RPMI7951 (cell line): ENCODE measurements at places on chromosomes 2 and 18. TPM values are rescaled to one million over a fixed set of nuclear protein-coding genes. Genes with fewer than 3 reads are reported as not detected.
A peak's percentile ranks its signal among the peaks of the same experiment; 100 is the strongest.

DNA sequence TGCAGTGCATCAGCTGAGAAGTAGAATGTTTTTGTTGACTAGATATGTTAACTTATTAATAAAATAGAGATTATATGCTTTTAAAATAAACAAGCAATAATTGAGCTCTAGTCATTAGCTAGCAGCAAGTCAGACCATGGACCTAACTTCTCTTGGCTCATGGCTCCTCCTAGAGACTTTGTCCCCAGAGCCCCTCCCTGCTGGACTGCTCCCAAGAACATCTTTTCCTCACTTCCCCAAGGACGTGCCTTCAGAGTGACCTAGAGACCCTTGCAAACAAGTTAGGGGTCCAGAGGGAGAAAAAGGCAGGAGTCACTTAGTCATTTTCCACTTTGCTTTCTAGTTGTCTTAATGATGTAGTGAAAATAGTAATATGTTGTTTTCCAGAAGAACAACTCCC, 312.5 kb upstream of the NRP2 start:
- no peak for DNase-seq

DNA sequence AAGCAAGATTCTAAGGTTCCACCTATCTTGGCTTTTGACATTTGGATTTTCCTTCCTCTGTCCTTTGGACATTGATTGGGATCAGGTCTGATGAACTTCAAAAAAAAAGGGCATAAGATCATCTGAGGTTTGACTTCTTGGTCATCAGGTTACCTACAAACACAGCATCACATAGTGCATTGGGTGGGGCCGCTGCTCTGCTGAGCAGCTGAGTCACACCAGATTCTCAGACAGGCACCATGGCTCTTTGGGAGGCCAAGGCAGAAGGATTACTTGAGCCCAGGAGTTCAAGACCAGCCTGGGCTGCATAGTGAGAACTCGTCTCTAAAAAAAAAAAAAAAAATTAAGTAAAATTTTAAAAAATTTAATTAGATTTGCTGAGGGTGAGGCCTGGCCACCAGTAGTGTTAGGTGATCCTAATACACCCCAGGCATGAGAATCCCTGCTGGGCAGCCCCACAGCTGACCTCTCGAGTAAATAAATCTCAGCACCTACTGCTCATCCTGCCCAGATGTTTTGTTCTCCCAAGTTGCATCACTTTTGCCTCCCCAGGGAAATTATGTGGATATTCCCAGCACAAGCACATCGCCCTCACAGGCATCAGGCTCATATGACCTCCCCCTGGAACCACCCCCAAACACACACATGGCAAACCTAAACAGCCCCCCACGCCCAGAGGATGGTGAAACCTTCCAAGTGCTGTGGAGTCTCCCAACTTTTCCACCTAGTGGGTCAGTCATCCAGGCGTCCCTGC, 5.3 kb downstream of the MLPH start:
- DNase-seq: peak; percentile 52

DNA sequence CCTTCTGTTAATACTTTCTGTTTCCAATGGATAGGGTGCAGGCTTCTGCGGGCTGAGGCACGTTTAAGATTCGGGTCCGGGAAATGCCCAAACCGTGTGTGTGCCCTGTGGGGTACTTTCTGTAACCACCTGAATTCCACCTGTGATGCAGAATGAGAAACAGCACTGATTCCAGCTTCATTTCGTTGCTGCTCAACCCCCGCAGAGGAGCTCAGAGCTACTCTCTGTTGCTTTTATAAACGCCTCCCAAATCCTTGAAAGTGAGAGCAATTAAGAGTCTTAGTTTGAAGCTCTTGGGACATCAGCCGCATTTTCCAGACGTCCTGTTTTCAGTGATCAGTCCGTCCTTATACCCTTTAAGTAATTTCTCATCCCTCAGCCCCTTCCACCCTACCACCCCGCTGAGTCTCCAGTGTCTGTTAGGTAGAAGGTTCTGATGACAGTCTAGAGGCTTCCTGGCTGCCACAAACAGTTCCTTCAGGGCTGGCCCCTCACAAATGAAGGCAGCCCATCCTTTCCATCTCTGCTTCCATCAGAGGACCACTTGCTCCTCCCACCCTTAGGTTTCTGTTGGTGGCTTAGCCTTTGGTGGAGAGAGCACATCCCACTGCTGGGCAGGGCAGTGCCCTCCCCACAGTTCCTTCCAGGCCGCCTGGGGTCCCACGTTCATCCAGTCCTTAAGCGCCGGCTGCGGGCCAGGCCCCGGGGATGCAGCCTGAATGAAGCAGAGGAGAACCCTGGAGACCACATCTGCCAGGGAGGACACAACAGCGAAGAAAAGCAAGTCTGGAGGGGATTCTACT, 230.1 kb downstream of the SEPTIN10 start:
- no peak for DNase-seq

- DNase-seq: peak; percentile 99
Observed at GRCh38 chr2:150487537-150488429, at the start of gene RND3. RND3 (minus strand) TSS chr2:150487667; CDS start chr2:150487417, 250 bp downstream.

GRCh38 chr2:156883804-156884203, 373.7 kb upstream of the GALNT5 start:
- DNase-seq: peak; percentile 60

Gene UGT1A9
- not detected in 2 replicates for total RNA-seq

DNA sequence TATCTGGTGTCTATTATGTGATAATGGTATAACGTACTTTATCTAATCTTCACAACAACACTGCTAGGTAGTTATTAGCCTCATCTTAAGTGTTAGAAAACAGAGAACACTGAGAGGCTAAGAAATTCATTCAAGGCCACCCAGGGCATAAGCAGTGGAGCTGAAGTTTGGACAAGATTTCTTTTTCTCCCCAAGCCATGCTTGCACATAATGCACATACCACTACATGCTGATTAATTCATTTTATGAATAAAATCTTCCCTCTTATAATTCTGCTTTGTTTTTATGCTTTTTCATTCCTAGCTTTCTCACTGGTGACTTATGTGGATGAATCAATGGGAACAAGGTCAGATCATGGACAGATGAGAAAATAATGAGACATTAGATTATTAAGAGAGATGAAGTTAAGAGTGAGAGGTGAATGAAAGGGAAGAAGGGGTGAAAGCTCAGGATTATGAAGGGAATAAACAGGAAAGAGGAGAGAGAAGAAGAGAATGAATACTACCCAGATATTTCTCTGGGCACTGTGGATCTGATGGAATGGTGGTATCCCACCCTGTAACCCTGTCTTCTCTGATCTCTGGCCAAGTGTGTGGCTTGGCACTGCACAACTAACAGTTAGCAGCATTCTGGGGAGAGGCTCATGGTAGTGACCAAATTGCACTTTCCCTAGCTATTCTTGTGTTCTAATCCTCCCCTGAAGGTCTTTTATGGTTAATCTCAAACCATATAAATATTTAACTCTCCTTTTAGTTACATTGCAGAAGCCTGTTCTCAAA, 17.7 kb upstream of the GALNT3 start:
- no peak for DNase-seq

GRCh38 chr2:101420623-101421022, 33.3 kb upstream of the CREG2 start:
- DNase-seq: no peak

DNA sequence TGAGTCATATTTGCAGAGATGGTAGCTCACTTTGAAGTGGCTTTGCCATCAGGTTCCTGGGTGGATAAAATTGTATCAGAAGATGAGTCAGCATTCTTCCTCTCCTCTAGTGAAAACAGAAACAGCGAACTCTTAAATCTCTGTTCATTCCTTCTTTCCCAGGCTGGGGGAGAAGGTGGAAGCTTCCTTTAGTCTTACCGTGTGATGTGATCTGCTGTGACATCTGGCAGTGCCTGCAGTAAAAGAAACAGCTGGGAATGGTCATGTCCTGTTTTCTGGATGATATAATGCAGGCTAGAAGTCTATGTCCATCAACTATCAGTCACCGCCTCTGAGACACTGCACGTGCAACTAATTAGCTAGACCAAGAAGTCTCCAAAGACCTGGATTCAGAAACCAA, 171.6 kb downstream of the VAPA start:
- peak; percentile 96 for DNase-seq

GRCh38 chr18:7772951-7773350, 205.8 kb downstream of the PTPRM start:
- no peak for DNase-seq

Gene SCN9A
- under 0.01 and 0.12 TPM in 2 replicates for total RNA-seq

GRCh38 chr18:46257366-46257765, 153.2 kb downstream of the HAUS1 start:
- no peak for DNase-seq

Gene SERPINB11
- not detected in 2 replicates for total RNA-seq

Gene SERPINB2
- 20.3 and 20.5 TPM in 2 replicates for total RNA-seq

DNA sequence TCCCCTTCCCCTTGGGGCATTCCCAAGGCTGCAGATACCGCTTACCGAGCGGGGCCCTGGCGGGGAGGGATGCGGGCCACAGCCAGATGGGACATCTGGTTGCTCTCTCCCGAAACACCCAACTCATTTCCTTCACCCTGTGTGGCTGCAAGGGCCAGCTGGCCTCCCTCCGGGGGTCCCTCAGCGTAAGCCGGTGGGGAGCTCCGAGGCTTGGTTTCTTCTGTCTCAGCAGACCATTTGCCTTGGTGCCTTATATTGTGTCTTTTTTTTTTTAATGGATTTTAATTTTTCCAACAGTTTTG, 107.6 kb upstream of the ODC1 start:
- DNase-seq: no peak

- no peak for DNase-seq
Observed at GRCh38 chr2:88450925-88451810, 1.3 kb downstream of the FOXI3 start.

Gene TNFRSF11A
- 0.10 and 0.36 TPM in 2 replicates for total RNA-seq

DNA sequence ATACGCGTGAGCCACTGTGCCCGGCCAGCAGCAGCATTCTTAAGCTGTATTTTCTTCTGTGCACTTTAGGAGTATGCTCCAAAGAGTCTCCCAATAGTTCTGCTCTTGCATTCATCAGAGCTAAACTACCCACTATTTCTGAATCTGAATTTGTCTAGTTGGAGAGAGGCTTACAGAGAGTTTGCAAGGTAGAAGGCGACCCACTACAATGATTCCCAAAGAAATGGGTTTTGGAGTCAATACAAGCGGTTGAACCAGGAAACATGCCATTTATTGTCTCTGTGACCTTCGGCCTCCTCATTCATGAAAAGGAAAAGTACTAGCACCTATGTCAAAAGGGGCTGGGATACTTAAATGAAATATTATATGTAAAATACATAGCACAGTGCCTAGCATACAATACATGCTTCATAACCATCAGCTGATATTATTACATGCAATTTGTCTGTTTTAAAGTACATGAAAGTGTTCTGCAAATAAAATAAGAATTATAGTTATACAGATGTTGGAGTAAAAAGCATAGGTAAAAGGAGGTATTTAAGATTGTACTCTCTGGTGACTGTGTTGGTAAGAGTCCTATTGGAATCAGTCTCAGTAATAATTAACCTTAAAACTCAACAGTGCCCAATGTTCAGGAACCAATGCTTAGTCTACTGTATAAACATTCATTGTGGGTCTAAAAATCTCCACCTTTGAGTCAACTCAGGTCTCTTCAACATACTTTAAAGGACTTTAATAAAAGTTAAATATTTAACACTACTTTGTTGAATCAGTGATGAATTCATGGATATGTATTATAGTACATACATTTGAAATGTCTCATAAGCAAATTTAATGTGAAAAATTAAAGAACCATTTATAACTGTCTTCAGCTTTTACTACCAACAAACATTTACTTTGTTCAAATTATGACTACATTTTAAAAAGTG, 89.8 kb upstream of the GRB14 start:
- no peak for DNase-seq

Gene MARS2
- 4.1 and 4.6 TPM in 2 replicates for total RNA-seq

Gene MDH1B
- 1.2 TPM in 2 replicates for total RNA-seq

- DNase-seq: no peak
Observed at GRCh38 chr18:70047931-70048603, 100.4 kb upstream of the CD226 start.

Gene UGT1A10
- total RNA-seq: 0.29 TPM in 1 of 2 replicates, not detected in the other

Gene TIGD1
- total RNA-seq: 6.3 and 7.1 TPM in 2 replicates

Gene POTEE
- not detected in 2 replicates for total RNA-seq

GRCh38 chr2:159748089-159748488, 35.8 kb downstream of the MARCHF7 start:
- DNase-seq: no peak

Gene PRKAG3
- not detected in 2 replicates for total RNA-seq

DNA sequence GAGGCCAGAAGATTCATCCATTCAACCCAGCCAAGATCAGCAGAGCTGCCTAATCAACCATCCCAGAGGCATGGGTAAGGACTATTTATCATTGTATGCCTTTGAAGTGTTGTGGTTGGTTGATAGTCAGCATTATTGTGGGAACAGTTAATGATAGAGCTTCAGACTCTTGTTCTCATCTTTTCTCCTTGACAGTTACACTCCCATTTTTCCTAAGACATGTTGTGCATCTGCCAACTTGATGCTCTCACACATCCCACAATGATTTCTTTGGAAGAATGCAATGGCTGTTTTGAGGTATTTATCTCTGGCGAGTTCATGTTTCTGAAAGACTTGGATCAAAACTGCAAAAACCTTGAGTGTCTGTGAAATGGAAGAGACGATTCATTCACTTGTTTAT, 55.4 kb downstream of the FASTKD2 start:
- DNase-seq: no peak

DNA sequence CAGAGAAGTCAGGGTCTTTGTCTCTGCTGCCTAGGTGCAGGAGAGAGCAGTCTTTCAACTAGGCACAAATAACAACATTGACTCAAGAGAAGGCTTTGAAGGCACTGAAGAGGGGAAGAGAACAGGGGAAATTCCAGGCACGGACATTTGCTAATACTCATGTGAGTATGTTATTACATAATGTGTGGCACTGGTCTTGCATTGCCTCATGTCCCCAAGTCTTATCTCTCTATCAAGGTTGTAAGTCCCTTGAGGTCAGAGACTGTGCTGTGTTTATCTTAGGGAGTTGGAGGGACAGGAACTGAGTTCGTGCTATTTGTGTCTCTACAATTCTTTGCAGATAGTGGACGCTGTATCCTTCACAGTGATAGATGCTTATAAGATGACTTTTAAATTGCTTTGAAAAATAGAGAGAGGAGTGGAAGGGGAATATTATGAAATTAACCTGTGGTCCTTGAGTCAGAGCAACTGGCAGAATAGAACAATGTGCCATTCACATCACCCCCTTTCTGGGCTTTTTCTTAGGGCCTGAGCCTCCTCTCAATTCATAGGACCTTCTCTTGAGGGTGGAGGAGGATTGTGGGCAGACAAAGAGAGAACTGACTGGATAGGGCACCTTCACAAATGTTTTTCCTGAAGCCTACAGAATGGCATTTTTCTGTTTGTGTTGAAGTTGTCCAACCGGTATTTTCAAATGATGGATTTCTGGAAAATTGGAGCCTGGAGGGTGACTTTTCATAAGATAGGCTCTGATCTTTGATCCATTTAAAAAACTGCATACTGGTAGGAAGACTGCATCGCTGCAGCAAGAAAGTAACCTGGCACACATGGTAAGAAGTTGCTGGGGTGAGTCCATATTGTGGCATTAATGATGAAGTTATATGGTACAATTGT, 96.6 kb upstream of the CXCR4 start:
- no peak for DNase-seq
